ENCODE measurements at places on chromosomes 4 and X. TPM values are rescaled to one million over a fixed set of nuclear protein-coding genes. Genes with fewer than 3 reads are reported as not detected.

- no peak for DNase-seq
These were observed 1435.6 kb downstream of the STIM2 start for GRCh38 chr4:28296239-28296638.

- no peak for DNase-seq
These were observed 18.9 kb downstream of the HELQ start for GRCh38 chr4:83436680-83437079.

DNA sequence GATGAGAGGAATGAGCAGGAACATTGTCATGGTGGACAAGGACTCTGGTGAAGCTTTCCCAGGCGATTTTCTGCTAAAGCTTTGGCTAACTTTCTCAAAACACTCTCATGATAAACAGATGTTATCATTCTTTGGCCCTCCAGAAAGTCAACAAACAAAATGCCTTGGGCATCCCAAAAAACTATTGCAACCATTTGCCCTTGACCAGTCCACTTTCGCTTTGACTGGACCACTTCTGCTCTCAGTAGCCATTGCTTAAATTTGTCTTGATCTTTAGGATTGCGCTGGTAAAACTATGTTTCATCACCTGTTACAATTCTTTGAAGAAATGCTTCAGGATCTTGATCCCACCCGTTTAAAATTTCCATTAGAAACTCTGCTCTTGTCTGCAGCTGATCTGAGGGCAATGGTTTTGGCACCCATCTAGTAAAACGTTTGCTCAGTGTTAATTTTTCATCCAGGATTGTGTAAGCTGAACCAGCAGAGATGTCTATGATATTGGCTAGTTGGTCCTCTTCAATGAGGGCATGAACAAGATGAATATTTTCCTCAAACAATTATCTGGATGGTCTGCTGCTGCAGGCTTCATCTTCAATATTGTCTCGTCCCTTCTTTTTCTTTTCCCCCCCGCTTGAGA is 14.8 kb downstream of the TBC1D1 start:
- no peak for DNase-seq

DNA sequence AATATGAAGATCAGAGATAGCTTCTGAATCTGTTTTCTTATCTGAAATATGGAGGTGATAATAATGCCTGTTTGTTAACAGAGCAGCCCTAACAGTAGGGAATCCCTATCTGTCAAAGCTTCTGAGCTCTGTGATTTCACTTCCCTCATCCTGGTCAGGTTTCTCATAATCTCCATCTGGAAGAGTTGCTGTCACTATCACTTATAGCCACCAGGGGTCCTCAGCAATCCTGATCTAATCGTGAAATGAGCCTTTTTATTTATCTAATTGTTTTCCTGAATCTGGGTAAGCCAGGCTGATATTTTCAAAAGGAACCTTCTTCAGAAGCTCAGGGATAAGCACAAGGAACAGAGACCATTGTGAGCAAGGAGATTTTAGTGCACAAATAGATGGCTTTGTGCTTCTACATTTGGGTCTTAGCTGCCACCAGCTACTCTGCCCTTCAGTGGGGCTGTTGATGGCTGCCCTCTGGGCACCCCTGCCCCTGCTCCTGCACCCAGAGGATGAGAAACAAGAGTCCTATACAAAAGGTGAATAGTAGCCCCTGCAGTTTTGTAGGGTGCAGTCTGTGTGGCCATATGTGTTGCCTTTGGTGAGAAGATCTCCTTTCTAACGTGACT is 196.4 kb upstream of the RADX start:
- peak; percentile 9 for DNase-seq

DNA sequence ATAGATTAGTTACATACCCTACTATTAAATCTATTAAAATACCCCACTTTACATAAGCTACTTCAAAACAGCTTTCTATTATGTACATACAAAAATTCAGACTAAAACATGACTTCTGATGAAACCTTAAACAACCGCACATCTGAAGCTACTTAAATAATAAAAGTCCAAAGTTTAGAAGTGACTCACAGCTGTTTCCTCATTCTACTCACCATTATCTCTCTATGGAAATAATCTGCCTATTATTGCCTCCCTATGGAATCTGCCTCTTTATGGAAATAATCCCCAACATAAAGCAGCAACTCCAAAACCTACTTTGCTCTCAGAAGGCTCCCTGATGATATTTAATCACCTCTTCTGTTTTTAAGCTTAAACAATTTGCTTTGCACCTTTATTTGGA is 15.7 kb upstream of the BANK1 start:
- no peak for DNase-seq

GRCh38 chr4:24748758-24749350 is 46.5 kb upstream of the SOD3 start:
- DNase-seq = no peak

PCDH10 gene
- 0.69 TPM for total RNA-seq

ZMAT1 gene
- 0.36 TPM for total RNA-seq
